ENCODE measurements at places on chromosomes 2 and 18.
A peak's percentile ranks its signal among the peaks of the same experiment; 100 is the strongest.

DNA sequence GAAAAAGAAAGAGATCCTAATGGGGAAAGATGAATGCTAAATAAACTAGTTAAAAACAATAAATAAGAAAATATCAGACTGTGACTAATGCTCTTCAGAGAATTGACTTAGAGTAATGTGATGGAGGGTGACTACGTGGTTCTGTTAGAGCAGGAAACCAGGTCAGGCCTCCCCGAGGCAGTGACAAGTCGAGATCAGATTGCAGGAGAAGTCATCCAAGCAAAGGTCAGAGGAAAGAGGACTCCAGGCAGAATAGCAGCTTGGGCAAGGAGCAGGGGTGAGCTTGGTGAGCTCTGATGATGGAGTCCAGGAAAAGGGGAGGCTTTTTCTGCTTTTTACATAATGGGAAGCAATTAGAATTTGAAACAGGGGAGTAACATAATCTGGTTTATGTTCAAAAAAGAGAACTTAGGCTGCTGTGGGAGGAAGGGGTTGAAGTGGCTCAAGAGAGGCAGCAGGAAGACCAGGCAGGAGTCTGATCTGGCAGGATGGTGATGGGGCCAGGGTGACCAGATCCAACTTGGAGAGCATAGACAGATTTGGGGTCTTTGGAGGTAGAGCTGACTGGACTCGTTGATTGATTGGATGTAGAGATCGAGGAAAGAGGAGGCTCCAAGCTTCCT is 27.3 kb upstream of the ITGB6 start:
- DNase-seq: no peak

- DNase-seq: no peak
Measured at GRCh38 chr2:206521612-206522011, 78.3 kb downstream of the ADAM23 start.

GRCh38 chr18:45854036-45854586 is 28.6 kb downstream of the SIGLEC15 start:
- no peak for DNase-seq

- no peak for DNase-seq
Measured at GRCh38 chr2:119283873-119284331, 60.3 kb downstream of the STEAP3 start.

DNA sequence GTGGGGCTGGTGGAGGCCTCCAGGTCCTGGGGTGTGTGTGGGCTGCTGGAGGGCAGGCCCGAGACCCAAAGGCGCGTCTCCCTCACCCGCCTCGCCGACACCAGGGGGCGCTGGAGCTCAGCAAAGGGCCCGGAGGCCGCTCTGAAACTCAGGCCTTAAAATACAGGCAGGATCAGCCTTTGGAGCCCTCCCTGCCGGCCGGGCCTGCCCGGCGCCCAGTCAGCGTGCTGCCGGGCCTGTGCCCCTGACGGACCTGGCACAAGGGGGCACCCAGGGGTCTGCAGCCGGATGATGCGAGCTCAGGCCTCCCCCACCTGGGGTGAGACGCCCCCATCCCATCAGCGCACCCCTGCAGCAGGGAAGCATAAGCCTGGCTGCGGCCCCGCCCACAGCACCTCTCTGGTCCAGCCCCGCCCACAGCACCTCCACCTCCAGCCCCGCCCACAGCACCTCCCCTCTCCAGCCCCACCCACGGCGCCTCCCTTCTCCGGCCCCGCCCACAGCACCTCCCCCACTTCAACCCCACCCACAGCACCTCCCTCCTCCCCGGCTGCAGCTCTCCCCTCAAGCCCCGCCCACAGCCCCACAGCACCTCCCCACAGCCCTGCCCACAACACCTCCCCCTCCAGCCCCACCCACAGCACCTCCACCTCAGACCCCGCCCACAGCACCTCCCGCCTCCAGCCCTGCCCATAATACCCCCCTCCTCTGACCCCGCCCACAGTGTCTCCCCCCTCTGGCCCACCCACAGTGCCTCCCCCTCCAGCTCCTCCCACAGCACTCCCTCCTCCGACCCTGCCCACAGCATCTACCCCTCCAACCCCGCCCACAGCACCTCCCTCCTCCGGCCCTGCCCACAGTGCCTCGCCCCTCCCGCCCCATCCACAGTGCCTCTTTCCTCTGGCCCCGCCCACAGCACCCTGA is 92.8 kb upstream of the OTOS start:
- peak; percentile 93 for DNase-seq

DNA sequence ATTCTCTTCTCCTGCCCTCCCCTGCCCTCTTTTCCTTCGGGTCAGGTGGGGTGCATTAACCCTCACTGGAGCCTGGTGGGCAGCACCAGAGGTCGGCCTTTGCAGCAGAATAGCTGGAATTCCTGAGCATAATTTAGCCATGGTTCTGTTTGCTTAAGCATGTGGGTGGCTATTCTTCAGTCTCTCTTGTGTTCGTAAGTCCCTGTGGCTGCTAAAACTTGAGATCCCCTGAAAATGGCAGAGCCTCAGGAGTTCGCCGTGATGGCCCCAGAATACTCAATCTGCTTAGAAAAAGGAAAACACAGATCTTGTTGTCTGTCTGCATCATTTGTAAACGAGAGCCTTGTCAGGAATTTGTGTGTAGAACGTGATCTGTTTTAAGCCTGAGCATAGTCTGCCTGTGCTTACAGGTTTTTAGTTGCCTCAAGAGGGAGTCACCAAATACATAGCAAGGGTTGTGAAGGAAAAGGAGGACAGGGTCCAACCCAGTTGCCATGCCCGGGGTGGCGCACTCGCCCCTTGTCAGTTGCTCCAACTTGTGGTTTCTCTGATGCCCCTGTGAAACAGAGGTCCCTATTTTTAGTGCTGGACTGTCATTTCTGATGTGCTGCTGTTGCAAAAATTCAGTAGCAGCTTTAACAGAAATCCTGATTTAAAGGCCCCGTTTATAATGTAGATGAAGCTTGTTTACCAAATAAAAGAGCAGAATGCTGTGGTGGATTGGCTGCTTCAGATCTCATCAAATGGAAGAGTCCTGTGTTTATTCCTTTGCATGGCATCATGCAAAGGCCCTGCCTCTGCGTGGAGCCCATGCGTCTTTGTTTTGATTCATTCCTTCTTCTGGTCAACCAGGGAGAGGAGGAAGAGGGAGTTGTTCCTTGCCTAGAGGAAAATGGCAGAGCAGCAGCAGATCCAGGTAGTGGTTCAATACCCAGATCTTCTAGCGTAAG is 74.8 kb downstream of the WDSUB1 start:
- DNase-seq: peak; percentile 18

- no peak for DNase-seq
Measured at GRCh38 chr2:71548646-71549425, 95.5 kb downstream of the DYSF start.

- no peak for DNase-seq
Measured at GRCh38 chr2:58739033-58739432, 497.9 kb upstream of the FANCL start.

DNA sequence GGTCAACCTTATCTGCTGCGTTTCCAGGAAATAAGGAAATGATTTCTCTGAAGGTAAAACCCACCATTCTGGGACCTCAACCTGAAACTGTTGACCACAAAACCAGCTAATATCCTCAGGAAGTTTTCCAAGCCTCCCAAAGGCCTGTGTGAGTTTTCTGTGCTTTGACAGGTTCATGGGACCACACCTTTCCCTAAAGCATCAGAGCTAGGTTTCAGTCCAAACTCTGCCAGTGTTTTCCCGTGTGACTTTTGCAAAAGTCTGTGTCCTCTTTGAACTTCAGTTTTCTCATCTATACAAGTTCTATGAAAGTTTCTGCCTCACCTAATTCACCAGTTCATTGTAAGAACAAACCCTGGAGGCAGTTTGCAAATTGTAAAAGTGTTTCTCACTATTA is 39.8 kb downstream of the VSNL1 start:
- DNase-seq: no peak

GRCh38 chr2:127400533-127400896 is 12.7 kb upstream of the MAP3K2 start:
- no peak for DNase-seq

DNA sequence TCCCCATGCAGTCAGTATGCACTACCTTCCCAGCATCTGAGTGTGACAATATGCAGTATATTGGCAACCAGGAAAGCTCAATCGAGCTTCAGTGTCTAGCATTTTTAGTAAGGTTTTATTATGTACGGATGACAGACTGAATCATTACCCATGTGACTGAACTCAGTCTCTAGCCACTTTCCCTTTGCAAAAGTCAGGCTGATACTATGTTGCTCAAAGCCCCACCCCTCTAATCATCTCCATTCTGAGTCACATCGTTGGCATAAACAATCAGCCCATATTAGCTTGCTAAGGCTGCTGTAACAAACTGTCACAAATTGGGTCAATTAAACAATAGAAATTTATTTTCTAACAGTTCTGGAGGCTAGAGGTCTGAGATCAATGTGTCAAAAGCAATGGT is 25.8 kb upstream of the SRD5A2 start:
- no peak for DNase-seq

GRCh38 chr2:198054299-198054698 is 249.9 kb downstream of the PLCL1 start:
- DNase-seq: no peak

- DNase-seq: no peak
Measured at GRCh38 chr2:170321526-170321925, 143.6 kb downstream of the MYO3B start.

DNA sequence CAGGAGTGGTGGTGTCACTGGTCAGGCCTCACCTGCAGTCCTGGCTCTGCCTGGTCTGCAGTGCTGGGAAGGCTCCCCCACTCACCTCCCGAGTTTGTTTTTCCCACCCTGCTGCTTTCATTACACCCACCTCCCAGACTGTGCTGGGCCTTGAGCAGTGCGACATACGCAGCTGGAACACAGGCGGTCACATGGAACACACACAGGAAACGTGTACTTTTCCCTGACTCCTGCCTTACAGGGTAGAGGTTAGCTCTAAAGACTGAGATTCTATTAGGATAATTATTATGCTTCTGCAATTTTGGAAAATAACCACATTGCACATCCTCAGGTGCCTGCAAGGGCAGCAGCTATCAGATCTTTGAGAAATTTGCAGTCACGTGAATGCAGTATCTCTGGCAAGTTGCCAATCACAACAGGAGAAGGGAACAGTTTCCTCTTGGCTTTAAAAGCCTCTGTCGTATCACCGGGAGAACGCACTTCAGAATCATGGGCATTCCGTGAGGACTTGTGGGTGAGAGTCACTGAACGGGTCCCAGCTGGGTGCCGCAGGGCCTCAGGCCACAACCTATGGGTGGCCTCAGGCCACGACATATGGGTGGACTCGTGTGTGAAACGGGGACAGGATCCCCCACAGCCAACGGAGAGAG is 136.5 kb downstream of the ZNF236 start:
- DNase-seq: no peak

- DNase-seq: no peak
Measured at GRCh38 chr2:196475611-196476010, 163.9 kb upstream of the CCDC150 start.

GRCh38 chr2:188727846-188728245 is 246.3 kb upstream of the COL3A1 start:
- no peak for DNase-seq

GRCh38 chr2:64581018-64581417 is 56.9 kb downstream of the AFTPH start:
- no peak for DNase-seq

DNA sequence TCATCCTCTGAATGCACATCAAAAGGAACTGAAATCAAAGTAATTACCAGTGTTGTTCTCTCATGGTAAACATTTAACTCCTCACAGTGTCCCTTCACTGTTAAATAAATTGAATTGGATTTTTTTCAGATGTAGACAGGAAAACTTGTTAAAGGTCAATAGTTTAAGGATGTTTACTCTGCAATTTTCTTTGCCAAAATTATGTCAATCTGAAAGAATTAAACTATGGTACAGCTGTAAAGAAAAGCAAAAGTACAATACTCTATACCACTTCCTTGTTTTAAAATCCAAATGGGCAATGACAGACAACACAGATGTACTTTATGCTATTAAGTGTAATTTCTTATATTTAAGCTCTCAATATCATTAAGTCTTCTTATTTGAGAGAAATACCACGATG is 153.2 kb downstream of the WDPCP start:
- DNase-seq: no peak

DNA sequence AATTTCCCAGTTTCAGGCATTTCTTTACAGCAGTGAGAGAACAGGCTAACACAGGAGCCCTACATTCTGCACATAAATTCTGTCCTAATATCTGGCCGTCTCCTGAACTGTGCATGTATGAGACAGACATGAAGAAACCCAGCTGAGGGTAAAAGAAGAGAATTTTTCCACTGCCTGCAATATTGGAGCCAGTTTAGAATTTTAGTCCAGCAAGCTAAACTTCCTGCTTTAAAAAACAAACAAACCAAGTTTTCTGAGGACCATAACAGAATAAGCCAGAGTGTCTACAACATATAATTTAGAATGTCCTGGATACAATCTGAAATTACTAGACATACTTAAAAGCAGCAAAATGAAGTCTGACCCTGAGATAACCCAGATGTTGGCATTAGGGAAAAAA is 215.1 kb upstream of the KLHL29 start:
- no peak for DNase-seq

DNA sequence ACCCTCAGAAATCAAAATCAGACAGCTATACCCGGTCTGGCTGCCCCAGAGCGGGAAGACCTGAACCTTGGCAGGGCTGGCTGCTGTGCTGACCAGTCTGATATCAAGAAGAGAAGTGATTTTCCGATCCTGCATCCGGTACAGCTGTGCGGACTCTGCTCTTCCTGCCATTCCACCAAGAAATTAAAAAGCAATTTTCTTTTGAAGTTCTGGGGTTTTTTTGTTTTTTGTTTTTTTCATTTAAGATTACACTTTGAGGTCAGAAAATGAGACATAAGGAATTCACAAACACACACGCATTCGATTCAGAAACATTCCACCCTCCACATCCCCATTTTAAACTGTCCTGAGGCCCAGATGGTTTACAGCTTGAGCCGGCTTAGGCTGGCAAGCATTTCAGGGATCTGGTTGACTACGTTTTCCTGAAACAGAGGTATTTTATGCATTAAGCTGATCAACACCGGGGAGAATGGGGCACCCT is 156.5 kb downstream of the COL6A3 start:
- no peak for DNase-seq

DNA sequence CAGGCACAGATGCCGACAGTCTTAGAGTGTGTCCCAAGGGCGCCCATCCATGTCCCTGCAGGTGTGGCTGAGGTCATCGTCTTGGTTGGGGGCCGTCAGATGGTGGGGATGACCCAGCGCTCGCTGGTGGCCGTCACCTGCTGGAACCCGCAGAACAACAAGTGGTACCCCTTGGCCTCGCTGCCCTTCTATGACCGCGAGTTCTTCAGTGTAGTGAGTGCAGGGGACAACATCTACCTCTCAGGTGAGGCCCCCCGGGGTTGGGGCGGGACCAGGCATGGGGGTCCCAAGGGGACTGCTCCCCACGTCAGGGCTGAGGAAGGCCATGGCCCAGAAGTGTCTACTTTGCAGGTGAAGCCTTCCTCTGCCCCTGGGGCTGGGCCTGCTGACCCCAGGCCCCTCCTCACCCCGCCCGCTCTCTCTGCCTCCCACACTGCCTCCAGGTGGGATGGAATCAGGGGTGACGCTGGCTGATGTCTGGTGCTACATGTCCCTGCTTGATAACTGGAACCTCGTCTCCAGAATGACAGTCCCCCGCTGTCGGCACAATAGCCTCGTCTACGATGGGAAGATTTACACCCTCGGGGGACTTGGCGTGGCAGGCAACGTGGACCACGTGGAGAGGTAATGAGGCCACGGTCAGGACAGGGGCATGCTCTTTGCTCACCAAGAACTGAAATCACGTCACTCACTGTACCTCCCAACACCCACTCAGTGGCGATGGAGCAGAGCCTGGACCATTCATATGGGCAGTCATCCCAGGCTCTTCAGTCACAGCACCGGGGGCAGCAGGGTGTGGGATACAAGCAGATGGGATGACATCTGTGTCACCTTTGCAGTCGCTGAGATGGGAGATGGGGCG is 230.8 kb downstream of the ATAD2B start:
- no peak for DNase-seq

- no peak for DNase-seq
Measured at GRCh38 chr2:196123679-196124373, 47.6 kb downstream of the STK17B start.

GRCh38 chr2:205822579-205822978 is 140.3 kb downstream of the NRP2 start:
- DNase-seq: no peak

All from mesenteric fat pad (tissue), 1 donor.